CMK (cell line): ENCODE measurements at places on chromosomes 16 and 17.

GRCh38 chr16:7887316-7887715 is 554.7 kb downstream of the RBFOX1 start:
- DNase-seq, result no peak

GRCh38 chr16:19132255-19132654 is 18.5 kb downstream of the ITPRIPL2 start:
- DNase-seq, result no peak

- DNase-seq, result no peak
Observed at GRCh38 chr17:74369221-74369620, 1.9 kb downstream of the GPR142 start.

- DNase-seq, result no peak
Observed at GRCh38 chr16:88442727-88443576, 10.1 kb upstream of the ZFPM1 start.

DNA sequence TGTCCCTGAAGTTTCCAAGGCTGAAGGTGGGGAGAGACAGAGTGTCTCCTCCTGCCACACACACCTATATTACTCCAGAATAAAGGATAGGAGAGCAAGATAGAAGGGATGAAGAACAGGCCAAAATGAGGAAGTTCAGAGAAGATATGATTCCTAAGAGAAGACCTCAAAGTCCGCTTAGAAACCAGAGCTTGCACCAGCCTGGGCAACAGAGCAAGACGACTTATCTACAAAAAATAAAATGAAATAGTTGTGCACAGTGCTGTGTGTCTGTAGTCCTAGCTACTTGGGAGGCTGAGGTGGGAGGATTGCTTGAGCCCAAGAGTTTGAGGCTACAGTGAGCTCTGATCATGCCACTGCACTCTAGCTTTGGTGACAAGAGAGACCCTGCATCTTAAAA is 128.2 kb downstream of the HS3ST3B1 start:
- DNase-seq, result no peak

GRCh38 chr17:63487014-63487339 is 10.1 kb downstream of the ACE start:
- DNase-seq, result no peak

DNA sequence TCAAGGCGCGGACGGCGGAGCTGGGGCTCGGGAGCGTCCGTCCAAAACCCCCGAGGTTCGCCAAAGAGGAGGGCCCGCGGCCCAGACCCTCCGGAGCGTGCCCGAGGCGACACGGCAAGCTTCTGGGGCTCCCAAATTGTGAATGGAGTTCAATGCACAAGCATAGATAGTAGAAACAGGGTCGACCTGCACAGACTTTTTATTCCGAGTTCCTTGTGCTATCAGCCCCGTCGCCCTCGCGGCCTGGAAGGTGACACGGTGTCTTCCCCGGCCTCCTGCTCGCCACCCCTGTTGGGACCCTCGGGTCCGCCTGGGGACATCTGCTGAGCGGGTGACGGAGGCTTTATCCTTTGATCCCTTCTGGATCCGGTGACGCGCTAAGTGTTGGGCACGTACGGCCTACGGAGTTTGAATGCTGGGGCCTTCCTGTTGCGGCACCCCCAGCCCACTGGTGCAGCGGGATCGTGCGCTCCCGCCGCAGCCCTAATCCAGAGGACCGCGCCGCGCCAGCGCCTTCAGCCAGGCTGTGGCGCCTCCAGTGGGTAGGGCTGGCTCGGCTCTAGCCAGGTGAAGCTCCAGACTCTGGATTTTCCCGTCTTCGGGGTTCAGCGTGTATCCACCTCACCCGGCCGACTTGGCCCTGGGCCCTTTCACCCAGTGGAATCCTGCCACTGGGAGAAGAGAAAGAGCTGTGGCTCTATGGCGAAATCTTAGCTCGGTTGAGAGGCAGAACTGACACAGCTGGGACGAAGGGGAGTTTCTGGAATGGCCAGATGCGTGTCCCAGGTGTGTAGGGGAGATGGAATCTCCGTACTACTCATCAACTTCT is 17.0 kb upstream of the NTN1 start:
- no peak for DNase-seq

DNA sequence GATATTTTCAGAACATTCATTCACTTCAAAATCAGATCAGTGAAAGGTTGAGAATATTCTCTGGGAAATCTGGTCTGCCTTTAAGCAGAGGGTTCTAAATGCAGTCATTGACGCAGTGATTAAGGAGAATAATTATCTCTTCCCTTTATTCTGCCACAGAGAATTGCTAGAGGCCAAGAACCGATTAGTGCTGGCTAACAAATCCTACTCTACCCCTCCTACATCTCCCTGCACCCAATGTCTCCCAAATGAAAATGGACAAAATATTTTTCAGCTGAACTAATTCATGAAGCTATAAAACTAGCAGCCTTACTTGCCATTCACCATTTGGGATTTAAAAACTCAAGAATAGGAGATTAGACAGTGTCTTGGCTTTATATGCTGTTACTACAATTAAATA is 185.5 kb upstream of the SOX9 start:
- DNase-seq, result no peak

DNA sequence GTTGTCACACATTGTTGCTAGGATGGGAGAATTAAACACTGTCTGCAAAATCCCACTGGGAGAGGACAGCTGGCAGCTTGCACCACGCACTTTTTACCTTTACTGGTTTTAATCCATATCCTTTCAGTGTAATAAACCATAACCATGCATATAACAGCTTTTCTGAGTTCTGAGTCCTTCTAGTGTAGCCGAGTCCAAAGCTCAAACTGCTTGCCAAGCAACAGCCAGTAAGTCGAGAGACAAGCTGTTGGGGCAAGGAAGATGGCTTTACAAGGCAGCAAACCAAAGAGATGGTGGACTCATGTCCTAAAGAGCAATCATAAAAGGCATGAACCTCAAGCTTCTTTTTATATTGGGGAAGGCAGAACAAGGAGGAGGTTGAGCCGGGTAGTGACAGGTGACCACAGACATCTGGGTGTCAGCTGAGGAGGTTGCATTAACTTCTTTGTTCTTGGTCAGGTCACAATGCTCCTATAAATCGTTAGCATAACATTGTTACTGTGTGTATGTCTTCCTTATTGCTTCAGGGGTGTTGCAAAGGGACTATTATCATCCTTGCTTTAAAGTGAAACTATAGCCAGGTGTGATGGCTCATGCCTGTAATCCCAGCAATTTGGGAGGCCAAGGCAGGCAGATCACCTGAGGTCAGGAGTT is 7.3 kb upstream of the CD300H start:
- no peak for DNase-seq

GRCh38 chr17:31967648-31968047 is 30.8 kb downstream of the SUZ12 start:
- DNase-seq, result no peak

- no peak for DNase-seq
Observed at GRCh38 chr17:64772845-64773299, 110.8 kb upstream of the SMURF2 start.

GRCh38 chr17:82072827-82073226 is 7.2 kb upstream of the DUS1L start:
- no peak for DNase-seq

- DNase-seq, result no peak
Observed at GRCh38 chr17:49403514-49404289, 11.0 kb downstream of the PHB1 start.
